ENCODE measurements at places on chromosomes 7 and 10. TPM values are rescaled to one million over a fixed set of nuclear protein-coding genes. Genes with fewer than 3 reads are reported as not detected.

ASB10 gene
- not detected for total RNA-seq

TNRC18 gene
- total RNA-seq, result 155 TPM

PNLIP gene
- total RNA-seq, result not detected

CYP2E1 gene
- total RNA-seq, result 0.82 TPM

TBC1D12 gene
- total RNA-seq, result 16.5 TPM

MET gene
- total RNA-seq, result 7.5 TPM

RBP3 gene
- not detected for total RNA-seq

MACC1 gene
- total RNA-seq, result 0.18 TPM

MLXIPL gene
- total RNA-seq, result 2.0 TPM

GBX1 gene
- total RNA-seq, result not detected

GARIN1A gene
- 1.2 TPM for total RNA-seq

TAF6 gene
- total RNA-seq, result 42.7 TPM

ZPBP gene
- total RNA-seq, result not detected

PLXNA4 gene
- total RNA-seq, result 3.0 TPM

ACSM6 gene
- total RNA-seq, result not detected

CYP3A7 gene
- total RNA-seq, result 0.74 TPM

NODAL gene
- not detected for total RNA-seq

PNLIPRP3 gene
- not detected for total RNA-seq

CLDN3 gene
- total RNA-seq, result not detected

PPA1 gene
- total RNA-seq, result 394 TPM

SLC18A2 gene
- total RNA-seq, result under 0.01 TPM

C10orf90 gene
- 1.1 TPM for total RNA-seq

AFAP1L2 gene
- 0.18 TPM for total RNA-seq

ANXA8L1 gene
- not detected for total RNA-seq

ERLIN1 gene
- 53.6 TPM for total RNA-seq

AKR1C3 gene
- total RNA-seq, result 169 TPM

CALHM3 gene
- not detected for total RNA-seq

MAGI2 gene
- total RNA-seq, result 16.1 TPM

TBXAS1 gene
- 2.4 TPM for total RNA-seq

NPY gene
- total RNA-seq, result not detected

LRRC4 gene
- not detected for total RNA-seq

PIK3AP1 gene
- not detected for total RNA-seq

AKR1C8 gene
- not detected for total RNA-seq

FAM25G gene
- total RNA-seq, result not detected

TCAF2 gene
- total RNA-seq, result 1.6 TPM

MMD2 gene
- total RNA-seq, result not detected

Measured in fibroblast of the aortic adventitia (primary cell).